ENCODE measurements at places on chromosomes 13 and 19. TPM values are rescaled to one million over a fixed set of nuclear protein-coding genes. Genes with fewer than 3 reads are reported as not detected.

ZNF90 gene
- total RNA-seq: 1.1 TPM

CGB8 gene
- 0.37 TPM for total RNA-seq

SLITRK5 gene
- total RNA-seq: 0.07 TPM

APLP1 gene
- 2.8 TPM for total RNA-seq

NEK3 gene
- 8.4 TPM for total RNA-seq

PGLYRP1 gene
- total RNA-seq: not detected

CEACAM3 gene
- not detected for total RNA-seq

FLT1 gene
- total RNA-seq: 0.21 TPM

TINCR gene
- total RNA-seq: 14.8 TPM

MAP3K10 gene
- total RNA-seq: 6.0 TPM

CEACAM8 gene
- not detected for total RNA-seq

NLRP5 gene
- not detected for total RNA-seq

SOX1 gene
- not detected for total RNA-seq

SIAH3 gene
- not detected for total RNA-seq

TBXA2R gene
- total RNA-seq: not detected

FOSB gene
- total RNA-seq: 19.0 TPM

PTPRS gene
- total RNA-seq: 31.1 TPM

SIGLEC6 gene
- not detected for total RNA-seq

PLK5 gene
- total RNA-seq: not detected

GNG8 gene
- not detected for total RNA-seq

ZNF726 gene
- 3.1 TPM for total RNA-seq

KIR3DL1 gene
- not detected for total RNA-seq

KLK14 gene
- total RNA-seq: not detected

PTGER1 gene
- total RNA-seq: 1.0 TPM

C13orf42 gene
- not detected for total RNA-seq

NANOS3 gene
- not detected for total RNA-seq

SIGLEC5 gene
- not detected for total RNA-seq

ZNF442 gene
- 0.56 TPM for total RNA-seq

ODAD3 gene
- total RNA-seq: not detected

ZNF558 gene
- 14.9 TPM for total RNA-seq

AMER2 gene
- not detected for total RNA-seq

ZNF709 gene
- 0.23 TPM for total RNA-seq

KANK2 gene
- 24.9 TPM for total RNA-seq

KCNN1 gene
- total RNA-seq: not detected

ZNF577 gene
- 5.0 TPM for total RNA-seq

CEACAM4 gene
- total RNA-seq: not detected

JUNB gene
- total RNA-seq: 514 TPM

PNMA8A gene
- 1.1 TPM for total RNA-seq

ZNF181 gene
- 8.1 TPM for total RNA-seq

TNFRSF19 gene
- total RNA-seq: 2.3 TPM

Data from airway epithelial cell (primary cell).